ENCODE measurements at places on chromosomes 4 and X. TPM values are rescaled to one million over a fixed set of nuclear protein-coding genes. Genes with fewer than 3 reads are reported as not detected.

The STPG2 gene
- not detected for total RNA-seq

The CSAG3 gene
- not detected for total RNA-seq

The MMRN1 gene
- total RNA-seq, result not detected

The FGF5 gene
- 0.32 TPM for total RNA-seq

The TRAM1L1 gene
- total RNA-seq, result 0.52 TPM

The CPE gene
- 1.4 TPM for total RNA-seq

The KLHL4 gene
- 5.8 TPM for total RNA-seq

The SMIM14 gene
- total RNA-seq, result 14.6 TPM

The SULT1E1 gene
- total RNA-seq, result not detected

The ART3 gene
- not detected for total RNA-seq

The FSTL5 gene
- total RNA-seq, result not detected

The ARSJ gene
- total RNA-seq, result 4.3 TPM

The NUDT10 gene
- total RNA-seq, result 1.2 TPM

The USP38 gene
- total RNA-seq, result 8.7 TPM

The IL21 gene
- not detected for total RNA-seq

The SSX2B gene
- total RNA-seq, result not detected

The SLITRK4 gene
- total RNA-seq, result not detected

The SSX4 gene
- not detected for total RNA-seq

The DOK7 gene
- total RNA-seq, result 0.23 TPM

The GLUD2 gene
- 2.5 TPM for total RNA-seq

The SOD3 gene
- not detected for total RNA-seq

The DGKK gene
- total RNA-seq, result not detected

The RAI2 gene
- total RNA-seq, result 0.14 TPM

The TLL1 gene
- 0.22 TPM for total RNA-seq

The SMIM9 gene
- not detected for total RNA-seq

The FAM47E gene
- 0.27 TPM for total RNA-seq

The MAGEB10 gene
- not detected for total RNA-seq

The ETFDH gene
- 5.1 TPM for total RNA-seq

The CXCL3 gene
- total RNA-seq, result 4.0 TPM

The GYPA gene
- total RNA-seq, result not detected

The MAGEA1 gene
- 0.05 TPM for total RNA-seq

The GAGE1 gene
- total RNA-seq, result not detected

The THOC2 gene
- total RNA-seq, result 55.3 TPM

The LEF1 gene
- 0.08 TPM for total RNA-seq

The LGI2 gene
- 0.20 TPM for total RNA-seq

The UGT2B17 gene
- total RNA-seq, result not detected

The WDR17 gene
- 2.0 TPM for total RNA-seq

The LUZP4 gene
- total RNA-seq, result not detected

The LDOC1 gene
- total RNA-seq, result 91.3 TPM
